Stimulated activated CD4-positive, alpha-beta T cell treated with anti-CD3 and anti-CD28 coated beads, TNF-alpha, amount 100 ng/mL, for 1 hour (primary cell): ENCODE measurements at places on chromosomes 2 and 18.

GRCh38 chr2:80852808-80853139 lies 548.2 kb upstream of the LRRTM1 start:
- no peak for DNase-seq

- DNase-seq: no peak
These were observed 86.0 kb downstream of the NRP2 start for GRCh38 chr2:205768341-205768740.

- no peak for DNase-seq
These were observed 59.7 kb upstream of the PMAIP1 start for GRCh38 chr18:59839931-59840685.

DNA sequence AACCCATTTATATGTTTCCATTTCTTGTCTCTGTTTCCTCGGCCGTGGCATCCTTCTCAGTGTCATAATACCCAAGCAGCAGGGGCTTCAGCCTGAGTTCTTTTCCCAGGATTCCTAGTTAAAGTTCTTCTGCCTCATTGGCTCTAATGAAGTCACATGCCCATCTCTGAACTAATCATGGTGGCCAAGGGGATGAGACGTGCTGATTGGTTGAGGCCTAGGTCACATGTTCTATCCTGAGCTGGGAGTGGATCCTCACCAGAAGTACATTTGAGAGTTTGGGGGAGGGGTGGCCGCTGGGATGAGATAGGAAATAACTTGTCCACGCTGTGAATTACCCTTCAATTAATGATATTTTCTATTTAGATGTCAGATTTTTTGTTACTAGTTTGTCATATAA lies 3.8 kb upstream of the UGT1A5 start:
- DNase-seq: no peak

- no peak for DNase-seq
These were observed 56.0 kb downstream of the BCL11A start for GRCh38 chr2:60497500-60497899.

DNA sequence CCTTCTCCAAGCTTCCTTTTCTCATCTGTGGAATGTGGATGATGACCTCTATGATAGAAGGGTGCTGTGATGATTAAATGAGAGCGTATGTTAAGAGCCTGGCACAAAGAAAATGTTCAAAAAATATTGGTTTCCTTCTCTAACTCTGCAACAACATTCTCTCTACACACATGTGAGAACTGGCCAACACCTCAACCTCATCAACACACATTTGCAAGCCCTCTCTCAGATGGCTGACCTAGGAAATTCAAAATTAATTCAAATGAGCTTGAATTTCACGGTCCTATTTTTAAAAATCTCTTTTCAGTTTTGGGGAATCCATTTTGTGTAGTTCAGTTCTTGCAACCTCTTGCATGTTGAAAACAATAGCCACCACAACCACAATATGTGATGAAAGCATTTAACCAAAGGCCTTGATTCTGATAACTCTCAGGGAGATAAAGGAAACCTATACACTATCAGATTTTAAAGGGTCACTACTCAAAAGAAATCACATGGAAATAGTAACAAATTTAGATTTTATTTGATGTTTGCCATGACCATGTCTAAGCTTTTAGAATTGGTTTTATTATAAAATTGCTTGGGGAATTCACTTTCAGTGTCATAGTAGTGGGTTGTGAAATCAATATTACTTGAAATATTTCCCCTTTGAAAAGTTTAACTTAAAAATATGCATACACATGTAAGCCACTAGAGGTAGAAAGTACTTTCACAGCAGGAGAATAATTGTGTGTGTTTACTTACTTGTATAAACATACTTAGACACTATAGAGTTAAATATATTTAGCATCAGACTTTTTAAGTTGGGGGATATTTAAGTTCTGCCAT lies 16.6 kb upstream of the NABP1 start:
- no peak for DNase-seq

- no peak for DNase-seq
These were observed 54.3 kb downstream of the TMX3 start for GRCh38 chr18:68660354-68661183.

- no peak for DNase-seq
These were observed 66.1 kb downstream of the PTPRM start for GRCh38 chr18:7633171-7633570.

DNA sequence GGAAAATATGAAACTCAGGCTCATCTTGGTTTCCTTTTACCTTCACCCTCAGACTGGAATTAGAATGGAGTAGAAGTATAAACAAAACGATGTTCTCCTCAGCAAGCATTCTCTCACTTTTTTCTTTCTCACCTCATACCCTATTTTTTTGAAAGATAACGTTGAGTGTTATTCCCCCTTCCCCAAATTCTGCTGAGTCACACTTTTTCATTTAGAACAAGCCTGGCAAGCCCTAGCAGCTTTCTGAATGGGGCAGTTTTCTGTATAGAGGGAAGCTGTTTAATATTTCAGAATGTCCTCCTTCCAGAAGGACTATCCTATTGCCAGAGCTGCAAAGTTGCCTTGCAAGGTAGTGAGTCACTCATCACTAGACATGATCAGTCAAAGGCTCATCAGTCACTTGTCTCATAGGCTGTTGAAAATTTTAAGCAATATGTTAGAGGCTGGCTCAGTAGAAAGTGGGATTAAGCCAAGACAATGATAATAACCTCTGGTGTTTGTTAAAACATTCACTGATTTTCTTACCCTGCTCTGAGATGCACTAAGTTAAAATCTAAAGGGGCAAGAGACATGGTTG lies 416.1 kb downstream of the RNF144A start:
- DNase-seq: no peak

GRCh38 chr2:241289597-241289996 lies 25.9 kb downstream of the HDLBP start:
- no peak for DNase-seq

GRCh38 chr2:160005908-160006307 lies 56.5 kb downstream of the PLA2R1 start:
- no peak for DNase-seq

GRCh38 chr2:53403792-53404413 lies 363.7 kb upstream of the CHAC2 start:
- no peak for DNase-seq

DNA sequence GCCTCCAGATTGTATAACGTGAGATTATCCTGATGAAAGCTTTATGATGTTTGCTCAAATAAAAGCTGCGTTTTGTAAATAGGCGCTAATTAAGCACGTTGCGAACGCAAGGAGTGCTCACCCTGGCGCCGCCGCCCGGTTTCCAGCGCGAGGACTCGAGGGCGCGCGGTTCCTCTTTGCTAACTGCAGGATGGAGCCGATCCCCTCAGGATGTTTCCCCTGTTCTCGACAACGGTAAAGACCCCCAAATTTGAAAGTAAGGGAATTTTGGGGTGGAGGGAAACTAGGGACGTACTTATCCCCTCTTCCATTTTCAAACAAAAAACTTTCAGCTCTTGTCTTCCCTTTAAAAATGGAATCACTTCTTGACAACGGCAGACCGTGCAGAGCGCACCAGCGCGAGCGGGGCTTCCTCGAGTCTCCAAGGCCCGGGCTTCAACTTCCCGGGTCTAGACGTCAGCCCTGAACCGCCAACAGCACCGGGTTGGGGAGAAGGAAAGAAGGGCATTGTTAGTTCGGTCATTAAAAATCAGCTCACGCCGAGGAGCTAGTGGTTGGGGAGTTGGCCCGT lies 1.1 kb upstream of the GBX2 start:
- DNase-seq: no peak

GRCh38 chr2:95074663-95075439 lies 46.8 kb downstream of the MRPS5 start:
- DNase-seq: peak; percentile 57

- no peak for DNase-seq
These were observed 103.0 kb upstream of the STK17B start for GRCh38 chr2:196274387-196274809.

GRCh38 chr2:38323623-38324022 lies 53.5 kb downstream of the ATL2 start:
- DNase-seq: no peak

DNA sequence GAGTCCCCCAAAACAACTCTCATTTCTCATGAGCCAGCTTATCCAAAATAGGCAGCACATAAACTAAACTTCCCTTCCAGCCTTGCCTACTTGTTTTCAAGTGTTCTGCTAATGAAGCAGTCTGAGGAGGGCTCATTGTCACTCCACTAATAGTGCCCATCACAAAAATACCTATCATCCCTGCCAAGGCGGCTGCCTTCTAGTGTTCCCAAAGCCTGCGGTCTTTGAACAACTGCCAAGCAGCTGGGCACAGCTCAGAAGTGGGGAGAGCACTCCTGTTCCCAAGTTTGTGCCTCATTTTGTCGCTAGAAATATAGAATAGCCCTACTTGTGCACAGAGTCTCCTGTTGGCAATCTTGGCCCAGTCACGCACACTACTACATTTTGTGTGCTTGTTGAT lies 50.3 kb downstream of the DTNA start:
- DNase-seq: no peak
